ENCODE measurements at places on chromosomes 2 and 18.

DNA sequence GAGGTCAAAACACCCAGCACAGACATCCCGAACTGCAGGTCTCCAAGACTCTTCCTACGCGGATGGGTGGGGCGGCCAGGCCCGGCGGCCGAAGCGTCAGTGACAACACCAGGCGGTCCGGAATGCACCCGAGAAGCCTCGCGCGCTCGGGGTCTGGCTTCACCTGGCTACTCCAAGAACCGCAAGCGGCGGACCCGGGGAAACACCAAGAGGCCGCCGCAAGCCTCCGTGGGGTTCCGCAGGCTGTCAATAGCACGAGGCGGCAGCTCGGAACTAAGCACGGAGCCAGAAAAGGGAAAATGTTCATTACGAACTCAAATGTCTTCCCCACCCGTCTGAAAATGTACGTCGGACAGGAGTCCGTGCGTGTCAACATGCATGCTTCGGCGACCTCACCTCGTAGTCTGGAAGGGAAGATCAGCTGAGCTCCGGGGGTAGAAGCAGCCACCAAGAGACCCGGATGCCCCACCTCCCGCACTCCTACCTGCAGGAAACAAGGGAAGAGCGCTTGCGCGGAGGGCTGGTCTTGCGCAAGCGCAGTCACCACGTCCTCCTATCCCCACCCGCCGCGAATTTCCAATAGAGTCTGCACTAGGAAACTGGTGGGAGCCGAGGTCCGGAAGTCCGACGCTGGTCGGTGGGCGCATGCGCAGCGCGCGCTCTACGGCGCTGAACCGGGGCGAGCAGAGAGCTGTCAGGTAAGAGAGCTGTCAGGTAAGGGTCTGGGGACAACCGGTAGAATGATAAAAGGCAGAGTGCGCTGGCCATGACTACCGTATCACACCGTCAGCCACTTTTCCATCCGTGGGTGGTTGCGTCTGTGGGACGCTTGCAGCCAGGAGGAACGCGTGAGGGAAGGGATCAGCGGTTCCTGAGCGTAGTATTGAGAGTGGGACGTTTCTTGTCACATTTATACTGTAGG, at the start of the genes GPATCH11 and HEATR5B:
Gene GPATCH11 (plus strand): TSS at position 646 of the 922 bp plus-strand sequence. CDS start 3,864 bp downstream, outside the sequence.
Gene HEATR5B (minus strand): TSS at position 500 of the 922 bp plus-strand sequence. CDS start 958 bp downstream, outside the sequence.
- DNase-seq: peak; percentile 91

DNA sequence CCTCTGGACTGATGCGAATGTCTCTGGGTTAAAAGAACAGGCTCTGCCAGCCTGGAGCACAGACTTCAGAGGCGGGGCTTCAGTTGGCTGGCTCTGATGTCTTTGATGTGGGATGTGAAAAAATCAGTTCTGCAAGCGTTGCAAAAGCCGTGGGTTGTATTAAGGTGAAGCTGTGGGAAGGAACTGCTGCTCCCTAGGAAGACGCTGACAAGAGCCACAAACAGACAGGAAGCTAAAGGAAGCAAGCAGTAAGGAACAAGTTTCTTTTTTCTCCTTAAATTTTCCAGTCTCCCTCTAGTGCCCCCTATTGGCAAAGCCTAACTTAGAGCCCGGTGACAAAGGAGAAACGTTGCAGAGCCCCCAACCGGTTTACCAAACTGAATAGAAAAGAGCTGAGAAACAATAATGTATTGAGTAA, 239.0 kb downstream of the CCDC178 start:
- no peak for DNase-seq

DNA sequence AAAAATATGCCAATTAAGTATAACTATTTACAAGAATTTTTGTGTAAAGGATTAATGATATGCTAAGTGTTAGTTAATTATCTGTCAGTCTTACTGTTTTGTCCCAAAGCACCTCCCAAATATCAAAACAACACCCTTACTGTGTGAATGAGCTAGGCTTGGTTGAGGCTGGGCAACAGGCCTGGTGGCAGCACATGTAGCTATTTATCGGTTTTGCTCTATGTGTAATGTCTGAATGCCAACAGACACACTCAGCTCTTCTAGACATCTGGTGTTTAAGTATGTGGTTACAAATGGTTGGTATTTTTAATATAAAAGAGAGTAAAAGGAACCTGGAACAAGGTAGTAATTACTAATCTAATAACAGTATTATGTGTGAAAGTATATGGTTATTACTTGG, 175.3 kb downstream of the RAB3GAP1 start:
- no peak for DNase-seq

GRCh38 chr2:169480079-169480465, 778 bp downstream of the BBS5 start:
- no peak for DNase-seq

GRCh38 chr2:42116195-42117181, 52.7 kb upstream of the EML4 start:
- no peak for DNase-seq

DNA sequence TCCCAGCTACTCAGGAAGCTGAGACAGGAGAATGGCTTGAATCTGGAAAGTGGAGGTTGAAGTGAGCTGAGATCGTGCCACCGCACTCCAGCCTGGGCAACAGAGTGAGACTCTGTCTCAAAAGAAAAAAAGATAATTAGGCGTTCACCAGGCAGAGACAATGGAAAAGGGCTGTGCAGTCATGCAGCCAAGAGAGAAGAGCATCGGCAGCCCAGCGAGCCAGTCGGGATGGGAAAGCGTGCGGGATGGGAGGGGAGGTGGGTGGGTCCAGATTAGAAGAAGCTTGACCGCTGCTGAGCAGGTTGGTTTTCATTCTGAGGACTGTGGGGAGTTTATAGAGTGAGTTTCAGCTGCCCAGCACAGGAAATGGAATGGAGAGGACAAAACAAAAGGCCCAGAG, 15.0 kb upstream of the CYS1 start:
- DNase-seq: no peak

DNA sequence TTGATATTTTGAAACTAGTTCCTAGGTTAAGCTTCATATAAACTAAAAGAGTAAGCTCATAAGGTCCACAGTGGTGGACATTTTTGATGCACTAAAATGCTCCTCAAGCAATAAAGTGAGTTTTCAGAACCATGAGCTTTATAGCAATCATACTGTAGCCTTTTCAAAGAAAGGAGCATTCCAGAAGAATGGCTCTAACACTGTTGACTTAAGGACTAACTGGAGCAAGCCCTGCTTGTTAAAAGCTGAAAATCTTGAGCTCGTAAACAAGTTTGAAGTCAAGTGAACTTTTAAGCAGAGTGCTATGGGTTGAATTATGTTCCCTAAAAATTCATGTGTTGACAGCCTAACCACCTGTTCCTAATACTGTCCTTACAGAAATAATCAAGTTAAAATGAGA, 38.0 kb downstream of the KYNU start:
- DNase-seq: no peak

- no peak for DNase-seq
These were observed 68.1 kb downstream of the DNAH7 start for GRCh38 chr2:196000551-196000950.

DNA sequence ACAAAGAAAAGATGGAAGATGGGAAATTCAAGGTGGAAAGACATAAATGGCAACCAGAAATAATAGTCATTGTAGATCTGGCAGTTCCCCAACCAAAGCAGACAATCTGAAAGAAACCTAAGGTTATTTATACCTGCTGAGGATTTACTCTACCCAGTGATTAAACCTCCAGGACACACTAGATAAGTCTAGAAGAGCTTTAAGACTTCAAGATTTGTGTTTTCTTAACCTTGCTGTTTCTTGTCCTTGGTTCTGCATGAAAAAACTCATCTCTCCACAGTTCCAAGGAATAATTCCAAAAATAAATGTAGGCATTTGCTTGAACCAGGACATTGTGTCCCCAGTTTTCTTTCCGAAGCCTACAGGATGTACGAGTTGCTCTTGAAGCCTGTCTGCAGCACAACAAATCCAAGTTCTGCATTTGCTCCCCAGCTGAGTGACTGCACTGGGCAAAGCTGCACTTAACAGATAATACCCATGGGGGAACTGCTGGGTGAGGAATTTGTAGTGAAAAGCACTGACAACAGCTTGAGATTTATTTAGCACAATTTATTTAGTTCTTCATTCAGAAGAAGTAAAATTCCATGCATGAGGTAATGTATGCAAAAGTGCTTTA, 19.8 kb downstream of the DTNA start:
- DNase-seq: no peak

DNA sequence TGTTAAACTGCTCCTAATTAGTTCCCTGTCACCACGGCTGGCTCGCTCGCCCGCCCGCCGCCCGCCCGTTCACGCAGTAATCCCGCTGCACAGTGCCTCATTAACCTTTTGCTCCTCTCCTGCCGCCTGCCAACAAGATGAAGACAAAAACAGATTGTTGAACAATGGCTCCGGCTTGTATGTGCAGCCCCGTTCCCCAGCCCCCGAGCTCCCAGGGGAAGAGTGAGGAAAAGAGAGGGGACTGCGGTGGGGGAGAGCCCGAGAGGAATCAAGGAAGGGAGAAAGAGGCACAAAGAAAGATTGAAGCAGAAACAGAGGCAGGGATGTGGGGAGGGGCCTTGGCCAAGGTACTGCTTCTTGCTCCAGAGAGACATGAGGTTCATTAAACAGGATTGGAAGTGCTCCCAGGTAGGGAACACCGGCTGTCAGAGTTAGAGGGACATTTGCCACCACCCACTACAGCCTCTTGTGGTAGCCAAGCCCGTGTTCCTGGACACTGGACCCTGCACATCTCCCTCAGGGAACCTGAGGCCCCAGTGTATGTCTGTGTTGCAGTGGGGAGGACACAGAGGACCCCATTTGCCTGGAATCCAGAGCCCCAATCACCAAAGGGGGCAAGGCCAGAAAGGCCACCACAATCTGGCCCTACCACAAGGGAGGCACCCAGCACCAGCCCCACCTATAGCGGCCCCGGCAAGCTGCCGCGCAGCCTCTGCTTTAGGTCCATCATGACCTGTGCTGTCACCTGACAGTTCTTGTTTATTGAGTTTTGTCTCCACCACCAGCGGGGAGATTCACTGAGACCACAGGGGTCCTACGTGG, 38.1 kb downstream of the EMX1 start:
- DNase-seq: no peak

DNA sequence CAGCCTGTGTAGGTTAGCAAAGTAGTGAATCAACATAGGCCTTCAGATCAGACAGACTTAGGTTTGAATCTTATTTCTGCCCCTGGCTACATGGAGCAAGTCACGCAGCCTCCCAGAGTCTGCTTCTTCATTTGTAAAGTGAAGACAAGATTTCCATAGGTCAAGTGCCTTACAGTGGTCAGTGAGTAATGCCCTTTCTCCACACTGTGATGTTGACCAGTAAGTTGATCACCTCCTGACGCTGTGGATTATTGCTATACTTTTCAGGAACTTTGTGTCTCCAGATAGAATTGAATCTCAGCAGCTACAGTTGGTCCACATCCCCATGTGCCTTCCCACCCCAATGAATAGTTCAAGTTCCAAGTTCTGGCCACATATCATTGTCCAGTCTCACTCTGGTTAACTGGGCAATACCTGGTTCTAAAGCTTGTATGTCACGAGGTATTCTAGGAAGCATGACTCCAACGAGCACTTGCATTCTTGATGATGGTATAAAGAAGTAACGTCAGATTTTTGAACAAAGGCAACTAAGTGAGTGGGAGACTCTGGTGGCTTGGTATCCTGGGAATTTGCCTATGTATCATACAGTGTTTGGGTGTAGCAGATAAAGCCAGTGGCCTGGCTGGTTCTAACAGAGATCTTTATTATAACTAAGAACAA, 2.1 kb upstream of the CLIP4 start:
- DNase-seq: no peak

DNA sequence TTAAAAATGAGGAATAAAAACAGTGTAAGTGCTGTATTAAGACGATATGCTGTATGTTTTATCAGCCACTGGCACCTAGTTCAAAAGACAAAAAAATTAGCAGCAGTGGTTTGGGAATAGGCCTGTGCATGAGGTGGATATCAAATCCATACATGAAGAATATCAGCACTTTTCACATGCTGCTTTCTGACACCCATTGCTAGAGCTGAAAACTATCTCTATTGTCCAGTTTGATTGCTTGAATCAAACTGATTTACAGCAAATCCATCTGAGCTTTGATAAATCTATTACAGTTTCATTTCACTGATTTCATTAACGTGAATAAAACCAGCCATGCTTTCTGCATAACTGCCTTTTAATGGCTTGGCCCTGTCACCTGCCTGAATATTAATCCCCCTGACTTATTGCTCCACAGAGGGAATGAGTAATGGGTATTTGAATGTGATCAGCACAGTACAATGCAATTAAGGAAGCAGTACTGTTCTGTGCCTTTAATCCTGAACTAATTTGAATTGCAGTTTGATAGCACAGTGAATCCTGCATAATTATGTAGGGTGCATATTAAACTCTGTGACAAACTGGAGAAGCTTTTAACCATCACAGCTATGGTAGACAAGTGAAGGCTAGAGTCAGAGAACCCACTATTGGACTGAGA, 154.0 kb downstream of the GPD2 start:
- no peak for DNase-seq

- DNase-seq: no peak
These were observed 603.4 kb downstream of the DSC3 start for GRCh38 chr18:30439174-30439573.

DNA sequence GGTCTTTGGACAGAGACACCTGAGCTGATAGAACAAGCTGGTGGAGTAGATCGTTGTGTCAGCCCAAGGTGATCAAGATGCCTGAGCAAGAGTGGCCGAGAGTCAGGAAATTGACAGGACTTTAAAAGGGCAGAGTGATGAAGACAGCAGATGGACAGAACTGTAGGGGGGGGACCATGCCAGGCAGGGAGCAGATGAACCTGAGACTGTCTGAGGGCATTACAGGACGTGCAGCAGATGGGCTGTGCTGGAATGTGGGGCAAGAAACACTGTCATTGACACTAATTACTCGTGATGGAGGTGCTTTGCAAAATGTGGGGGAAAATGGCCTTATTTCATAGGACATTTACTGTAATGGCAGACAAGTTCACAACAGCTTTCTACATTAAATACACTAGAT, 225.0 kb downstream of the THSD7B start:
- no peak for DNase-seq

DNA sequence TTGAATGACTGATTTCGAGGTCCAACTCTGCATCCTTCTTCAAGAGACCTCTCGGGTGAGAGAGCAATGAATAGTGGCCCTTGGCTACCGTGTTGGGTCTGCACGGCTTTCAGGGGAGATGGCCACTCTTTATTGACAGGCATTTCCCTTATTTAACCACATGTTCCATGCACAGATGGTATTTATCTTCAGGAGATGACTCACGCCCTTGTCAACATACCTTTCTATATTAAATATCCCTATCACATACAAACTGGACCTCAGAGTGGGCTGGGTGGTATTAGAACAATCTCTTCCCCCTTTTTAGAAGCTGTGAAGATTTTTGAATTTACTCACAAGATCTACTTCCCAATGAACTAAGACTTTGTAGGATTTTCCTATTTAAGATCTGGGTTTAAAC, 109.6 kb upstream of the CDC42EP3 start:
- no peak for DNase-seq

GRCh38 chr2:74944987-74945787, 13.3 kb upstream of the POLE4 start:
- DNase-seq: peak; percentile 65

DNA sequence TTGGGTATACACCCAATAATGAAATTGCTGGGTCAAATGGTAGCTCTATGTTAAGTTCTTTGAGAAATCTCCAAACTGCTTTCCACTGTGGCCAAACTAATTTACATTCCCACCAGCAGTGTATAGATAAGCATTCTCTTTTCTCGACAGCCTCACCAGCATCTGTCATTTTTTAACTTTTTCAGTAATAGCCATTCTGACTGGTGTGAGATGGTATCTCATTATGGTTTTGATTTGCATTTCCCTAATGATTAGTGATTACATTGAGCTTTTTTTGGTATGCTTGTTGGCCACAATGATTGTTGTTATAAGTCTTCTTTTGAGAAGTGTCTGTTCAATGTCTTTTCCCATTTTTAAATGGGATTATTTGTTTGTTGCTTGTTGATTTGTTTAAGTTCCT, 50.4 kb upstream of the EPAS1 start:
- DNase-seq: no peak

GRCh38 chr18:382423-382984, 114.7 kb upstream of the THOC1 start:
- no peak for DNase-seq
